Esophagus squamous epithelium (tissue), 5 donors: ENCODE measurements at places on chromosomes 6 and 20.

DNA sequence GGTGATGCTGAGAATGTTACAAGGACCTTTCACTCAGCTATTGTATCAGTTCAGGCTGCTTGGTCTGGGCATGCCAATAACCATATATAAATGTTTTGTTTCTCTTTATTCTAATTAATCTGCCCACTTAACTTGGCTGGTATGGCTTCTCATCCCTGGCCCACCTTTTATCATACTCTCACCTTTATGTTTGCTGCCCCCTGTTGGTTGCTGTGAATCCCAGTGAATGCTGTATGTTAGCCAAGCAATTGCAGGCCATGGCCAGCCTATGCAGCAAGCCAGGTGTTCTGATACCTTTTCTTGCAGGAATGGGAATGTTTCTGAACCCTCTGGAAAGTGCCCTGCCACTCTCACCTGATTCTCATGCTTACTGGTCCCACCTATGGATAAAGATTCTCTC, 54.6 kb downstream of the PCSK2 start:
- no peak for DNase-seq

DNA sequence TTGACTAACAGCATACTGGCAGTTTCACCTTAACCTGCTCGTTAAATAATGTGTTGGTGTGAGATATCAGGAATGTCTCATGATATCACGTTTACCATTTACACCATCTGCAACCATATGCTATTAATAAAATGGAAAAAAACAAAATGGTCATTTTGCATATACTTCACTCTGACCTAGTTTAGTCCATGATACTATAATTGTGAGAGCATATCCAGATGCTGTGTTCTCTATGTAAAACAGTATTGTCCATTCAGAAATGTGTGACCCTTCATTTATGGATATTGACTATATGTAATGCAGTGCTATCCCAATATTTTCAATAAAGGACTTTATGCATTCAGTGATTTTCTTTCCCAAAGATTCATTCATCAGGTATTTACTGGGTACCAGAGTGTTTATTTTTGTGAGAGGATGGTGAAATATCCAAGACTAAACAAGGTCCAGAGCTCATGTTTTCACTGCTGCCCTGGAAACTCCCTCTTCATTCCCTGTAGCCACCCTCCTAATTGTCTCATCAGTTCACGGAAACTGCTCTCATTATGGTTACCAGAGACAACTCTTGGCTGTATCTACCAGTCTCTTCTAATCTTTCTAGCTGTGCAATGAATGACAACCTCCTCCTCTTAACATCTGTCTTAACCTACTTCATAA, 25.7 kb upstream of the HINT3 start:
- DNase-seq, result no peak

DNA sequence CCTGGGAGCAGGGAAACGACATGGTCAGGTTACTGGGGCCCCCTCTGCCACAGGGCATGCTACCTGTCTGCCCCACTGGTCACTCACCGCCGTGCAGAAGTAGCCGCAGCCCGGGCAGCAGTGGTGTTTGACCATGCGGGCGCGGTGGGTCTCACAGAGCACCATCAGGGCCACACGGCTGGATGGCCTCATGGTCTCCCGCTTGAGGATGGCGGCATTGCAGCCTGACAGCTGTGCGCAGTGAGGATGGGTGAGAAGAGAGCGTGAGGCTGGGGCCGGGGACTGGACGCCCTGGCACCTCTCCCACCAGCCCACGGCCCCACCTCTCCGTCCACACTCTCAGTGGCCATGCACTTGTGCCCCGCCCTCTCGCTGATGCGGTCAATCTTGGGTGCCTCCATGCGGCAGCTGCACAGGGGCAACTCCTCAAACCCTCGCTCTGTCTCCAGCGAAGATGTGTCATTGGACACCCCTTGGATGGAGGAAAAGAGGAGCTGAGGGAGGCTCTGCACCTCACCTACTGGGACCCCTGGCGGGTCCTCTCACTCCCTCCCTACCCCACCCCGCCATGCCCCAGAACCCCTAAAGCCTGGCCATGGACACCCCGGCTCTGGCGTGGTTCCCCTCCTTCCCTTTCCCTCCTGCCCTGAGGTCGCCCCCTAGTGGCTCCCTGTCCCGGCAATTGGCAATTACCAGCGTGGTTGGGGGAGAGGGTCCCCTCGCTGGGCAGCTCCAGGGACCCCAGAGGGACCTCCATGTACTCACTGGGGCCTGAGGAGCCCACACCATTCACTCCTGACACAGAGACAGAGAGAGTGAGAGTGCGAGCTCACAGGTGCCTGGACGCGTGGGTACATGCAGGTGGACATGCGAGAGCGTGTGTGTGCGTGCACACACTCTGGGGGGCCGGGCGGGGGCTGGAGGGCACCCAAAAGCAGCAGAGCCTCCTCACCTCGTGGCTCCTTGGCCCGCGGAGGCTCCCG, 8.9 kb downstream of the EHMT2 start:
- no peak for DNase-seq

DNA sequence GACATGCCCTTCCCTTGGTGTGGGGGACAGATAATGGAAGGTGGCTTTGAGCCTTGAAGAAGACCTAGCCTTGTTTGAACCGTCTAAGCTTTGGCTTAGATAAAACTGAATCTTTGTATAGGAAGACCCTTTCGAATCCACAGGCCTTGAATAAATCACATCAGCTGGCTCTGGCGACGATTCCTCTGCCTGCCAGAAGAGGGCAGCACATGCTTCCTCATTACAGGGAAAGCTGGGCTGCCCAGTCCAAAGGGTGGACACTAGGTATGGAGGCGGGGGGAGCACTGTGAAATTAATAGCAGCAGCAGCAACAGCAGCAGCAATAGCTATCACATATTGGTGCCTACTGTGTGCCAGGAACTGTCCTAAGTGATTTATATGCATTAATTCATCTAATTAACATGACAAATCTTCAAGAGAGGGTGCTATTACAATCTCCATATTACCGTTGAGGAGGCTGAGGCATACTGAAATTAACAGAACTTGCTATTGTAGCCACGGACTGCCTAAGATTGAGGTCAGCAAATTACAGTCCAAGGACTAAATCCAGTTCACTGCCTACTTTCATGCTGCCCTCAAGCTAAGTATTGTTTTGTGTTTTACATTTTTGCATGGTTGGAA, 85.1 kb downstream of the CLIC5 start:
- no peak for DNase-seq

DNA sequence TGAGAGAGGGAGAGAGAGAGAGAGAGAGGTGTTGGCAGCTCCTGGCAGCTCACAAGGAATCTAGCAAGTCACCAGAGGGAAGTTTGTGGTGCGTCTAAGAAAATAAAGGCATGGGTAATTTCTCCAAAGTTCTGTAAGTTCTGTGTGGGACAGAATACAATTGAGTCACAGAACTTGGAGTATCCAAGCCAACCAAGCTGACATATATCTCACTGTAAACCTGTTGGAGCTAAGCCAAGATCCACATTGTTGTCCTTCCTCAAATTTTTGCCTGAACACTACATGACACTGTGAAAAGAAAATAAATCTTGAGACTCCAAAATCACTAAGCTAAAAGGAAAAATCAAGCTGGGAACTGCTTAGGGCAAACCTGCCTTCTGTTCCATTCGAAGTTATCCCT, 436.7 kb downstream of the MEI4 start:
- DNase-seq, result no peak

DNA sequence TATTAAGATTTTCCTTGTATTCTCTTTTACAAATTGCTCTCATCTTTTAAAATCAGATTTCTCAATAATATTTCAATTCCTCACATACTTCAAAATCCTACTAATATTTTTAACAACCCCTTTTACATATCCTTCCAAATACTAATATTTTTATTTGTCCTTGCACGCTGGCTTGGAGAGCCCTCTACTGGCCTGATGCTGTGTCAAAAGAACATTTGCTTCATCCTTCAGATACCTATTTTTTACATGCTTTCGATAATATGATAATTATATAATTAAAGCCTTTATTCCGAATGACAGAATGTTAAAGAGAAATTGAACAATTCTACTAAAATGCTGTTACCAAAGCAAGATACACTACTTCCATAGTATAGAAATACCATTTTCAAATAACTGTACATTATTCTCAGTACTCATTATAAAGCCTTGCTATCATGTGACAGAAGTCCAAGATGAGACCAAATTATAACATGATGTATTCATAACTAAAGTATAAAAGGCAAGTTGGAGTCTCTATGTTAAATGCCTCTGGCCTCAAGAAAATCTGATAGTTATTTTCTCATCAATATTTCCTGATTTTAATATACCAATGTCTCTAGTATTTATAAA, 39.0 kb upstream of the PLN start:
- DNase-seq, result no peak

DNA sequence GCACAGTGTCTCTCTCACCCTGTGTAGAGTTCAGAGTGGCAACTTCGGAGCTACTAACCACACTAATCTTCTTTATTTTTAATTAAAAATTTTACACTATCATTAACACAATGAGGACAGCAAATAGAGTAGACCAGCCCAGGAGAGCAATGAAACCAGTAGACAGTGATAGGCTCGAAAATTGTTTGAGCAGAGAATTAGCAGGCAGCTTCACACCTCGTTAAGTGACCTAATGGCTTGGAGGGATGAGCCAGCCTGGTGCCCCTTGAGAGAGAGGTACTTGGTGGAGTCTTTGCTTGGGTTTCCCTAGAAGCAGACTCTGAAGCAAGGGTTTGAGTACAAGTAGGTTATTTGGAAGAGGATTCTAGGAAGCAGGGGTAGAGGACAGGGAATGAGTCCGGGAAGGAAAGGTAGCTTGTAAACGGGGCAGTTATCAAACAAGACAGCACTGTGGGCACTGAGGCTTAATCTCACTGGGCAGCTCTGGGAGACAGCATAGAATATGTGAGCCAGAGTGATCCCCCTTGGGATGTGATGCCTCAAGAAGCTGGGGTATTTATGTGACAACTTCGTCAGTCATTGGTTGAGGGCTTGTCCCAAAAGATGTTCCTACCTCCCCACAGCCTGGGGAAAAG, 146.1 kb downstream of the PCSK2 start:
- DNase-seq, result no peak

DNA sequence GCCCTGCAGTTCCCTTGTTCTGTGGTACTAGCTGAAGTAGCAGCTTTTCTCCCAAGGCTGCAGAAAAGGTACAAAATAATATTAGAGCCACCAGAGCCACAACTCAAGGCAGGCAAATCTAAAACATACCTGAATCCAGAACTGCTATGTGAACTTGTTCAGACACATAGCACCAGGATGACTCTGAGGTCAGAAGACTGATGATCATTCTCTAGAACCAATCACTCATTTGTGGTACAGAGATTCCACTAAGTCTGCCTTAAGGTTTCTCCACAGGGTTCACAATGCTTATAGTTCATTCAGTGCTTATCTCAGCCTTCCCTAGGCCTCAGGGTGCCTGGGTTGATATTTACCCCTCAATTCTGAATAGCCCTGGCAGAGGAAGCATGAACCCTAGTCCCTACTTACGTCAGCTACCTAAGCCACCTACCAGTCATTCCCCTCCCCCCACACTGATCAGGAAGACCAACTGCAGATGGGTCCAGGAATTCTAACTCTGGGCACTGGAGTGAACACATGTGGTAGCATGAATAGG, 140.9 kb upstream of the MOCS1 start:
- no peak for DNase-seq
